Activated T-cell treated with anti-CD3 and anti-CD28 coated beads for 48 hours (primary cell): ENCODE measurements at places on chromosomes 6 and 20.

DNA sequence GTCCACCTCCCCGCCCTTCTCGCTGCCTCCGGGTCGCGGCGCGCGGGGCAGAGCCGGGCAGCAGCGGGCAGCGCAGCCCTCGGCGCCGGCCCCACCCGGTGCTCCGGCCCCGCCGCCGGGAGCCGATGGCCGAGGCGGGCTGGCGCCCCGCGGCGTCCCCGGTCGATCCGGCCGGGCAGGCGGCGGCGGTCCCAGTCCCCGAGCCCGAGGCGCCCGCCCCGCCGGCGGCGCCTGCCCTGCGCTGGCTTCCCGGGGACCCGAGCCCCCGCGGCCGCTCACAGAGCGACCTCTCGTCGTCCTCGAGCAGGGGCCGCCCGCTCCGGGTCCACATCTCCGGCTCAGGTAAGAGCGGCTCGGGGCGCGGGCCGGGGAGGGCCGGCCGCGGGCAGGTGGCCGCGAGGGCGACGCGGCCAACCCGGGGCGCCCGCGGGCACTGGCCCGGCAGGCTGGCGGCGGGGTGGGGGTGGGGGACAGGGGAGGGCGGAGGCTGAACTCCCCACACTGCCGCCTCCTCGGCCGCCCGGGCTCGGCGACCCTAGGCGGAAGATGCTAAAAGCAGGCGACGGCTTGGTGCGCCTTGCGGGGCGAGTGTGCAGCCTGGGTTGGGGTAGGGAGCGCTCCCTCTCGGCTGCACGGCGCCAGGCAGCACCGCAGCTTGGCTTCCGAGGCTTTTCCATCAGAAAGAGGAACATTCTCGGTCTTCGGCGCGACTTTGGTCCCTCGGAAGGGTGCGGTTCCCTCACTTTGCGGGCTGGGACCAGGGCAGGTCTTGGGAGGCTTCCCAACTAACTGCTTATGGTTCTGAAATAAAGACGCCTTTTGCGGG lies 25.6 kb upstream of the FUCA2 start:
- DNase-seq, result peak; percentile 57

DNA sequence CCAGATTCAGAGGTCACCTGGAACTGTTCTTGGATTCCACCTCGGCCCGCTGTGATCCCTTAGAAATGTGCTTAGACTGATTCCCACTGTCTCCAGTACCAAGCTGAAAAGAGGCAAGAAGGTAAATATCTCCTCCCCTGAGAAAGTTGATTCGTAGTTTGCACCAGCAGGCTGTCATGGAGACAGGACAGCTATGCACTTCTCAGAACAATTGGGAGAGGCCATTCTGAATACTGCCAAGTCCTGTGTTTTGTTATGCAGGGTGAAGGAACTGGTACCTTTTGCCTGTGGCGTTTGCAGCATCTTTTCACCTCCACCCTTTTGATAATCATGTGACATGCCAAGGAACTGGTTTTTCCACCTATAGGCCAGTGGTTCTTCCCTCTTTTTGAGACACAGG lies 58.2 kb upstream of the RNGTT start:
- DNase-seq, result no peak

- no peak for DNase-seq
These were observed 102.6 kb downstream of the TOX2 start for GRCh38 chr20:44017211-44017610.

GRCh38 chr6:14075095-14075503 lies 42.5 kb upstream of the CD83 start:
- no peak for DNase-seq

DNA sequence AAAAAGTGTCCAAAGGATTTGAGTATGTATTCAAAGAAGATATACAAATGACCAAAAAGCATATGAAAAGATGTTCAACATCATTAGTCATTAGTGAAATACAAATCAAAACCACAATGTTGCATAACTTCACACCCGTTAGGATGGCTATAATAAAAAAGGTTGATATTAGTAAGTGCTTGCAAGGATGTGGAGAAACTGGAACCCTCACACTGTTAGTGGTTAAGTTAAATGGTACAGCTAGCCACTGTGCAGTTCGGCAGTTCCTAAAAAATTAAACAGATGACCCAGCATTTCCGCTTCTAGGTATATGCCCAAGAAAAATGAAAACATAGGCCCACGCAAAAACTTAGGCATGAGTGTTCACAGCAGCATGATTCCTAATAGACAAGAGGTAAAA lies 38.6 kb downstream of the IBTK start:
- DNase-seq, result no peak

- no peak for DNase-seq
These were observed 196.2 kb upstream of the THEMIS start for GRCh38 chr6:128097009-128097408.

DNA sequence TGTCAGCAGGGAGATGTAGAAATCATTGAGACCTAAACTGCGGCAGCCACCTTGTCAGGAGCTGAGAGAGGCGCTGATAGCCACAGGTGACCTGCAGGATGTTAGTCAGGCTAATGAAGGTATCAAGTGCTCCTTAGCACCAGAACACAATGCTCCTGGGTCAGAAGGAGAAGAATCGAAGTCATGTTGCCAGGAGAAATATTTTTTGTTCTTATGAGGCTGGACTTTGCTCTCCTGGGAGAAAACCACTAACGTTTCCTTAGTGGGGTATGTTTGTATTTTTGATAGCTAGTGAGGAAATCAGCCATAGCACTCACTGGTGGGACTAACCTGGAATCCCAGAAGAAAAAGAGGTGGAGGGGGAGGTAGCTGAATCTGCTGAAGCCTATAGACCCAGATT lies 120.9 kb upstream of the LRFN2 start:
- no peak for DNase-seq

DNA sequence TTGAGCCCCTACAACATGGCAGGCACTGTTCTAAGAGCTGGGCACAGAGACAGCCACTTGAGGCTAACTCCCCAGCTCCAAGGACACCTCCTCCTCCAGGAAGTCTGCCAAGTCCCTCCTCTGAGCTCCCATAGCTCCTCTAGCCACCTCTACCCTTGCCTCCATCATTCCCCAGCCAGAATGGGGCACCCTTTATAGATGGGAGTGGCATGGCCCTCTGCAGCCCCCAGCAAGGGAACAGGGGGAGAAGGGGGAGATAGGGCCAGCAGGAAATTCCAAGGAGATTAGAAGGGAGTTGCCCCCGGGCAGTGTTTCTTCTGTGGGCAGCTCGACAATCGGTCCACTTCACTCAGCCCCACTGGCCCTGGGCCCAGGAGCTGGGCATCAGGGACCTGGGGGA lies 19.7 kb upstream of the TLDC2 start:
- no peak for DNase-seq

DNA sequence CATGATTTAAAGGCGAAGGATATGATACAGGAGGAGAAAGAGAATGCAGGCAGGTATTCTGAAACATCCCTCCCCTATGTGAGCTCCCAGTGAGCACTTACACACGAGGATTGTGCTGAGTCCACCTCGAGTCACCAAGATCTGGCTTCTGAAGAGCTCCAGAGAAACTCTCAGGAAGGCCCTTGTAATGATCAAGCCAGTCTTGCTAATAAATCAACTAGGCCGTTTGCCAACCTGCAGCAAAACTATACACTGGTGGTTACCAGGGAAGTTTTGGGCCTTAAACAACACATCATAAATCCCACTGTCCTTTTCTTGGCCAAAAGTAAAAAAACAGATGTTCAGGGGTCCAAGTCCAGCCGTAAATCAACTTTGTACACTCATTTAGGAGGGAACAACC lies 79.2 kb downstream of the STXBP5 start:
- DNase-seq, result no peak

GRCh38 chr6:56729719-56730118 lies 87.0 kb upstream of the DST start:
- DNase-seq, result no peak

GRCh38 chr6:112557961-112558360 lies 210.8 kb downstream of the RFPL4B start:
- DNase-seq, result no peak

DNA sequence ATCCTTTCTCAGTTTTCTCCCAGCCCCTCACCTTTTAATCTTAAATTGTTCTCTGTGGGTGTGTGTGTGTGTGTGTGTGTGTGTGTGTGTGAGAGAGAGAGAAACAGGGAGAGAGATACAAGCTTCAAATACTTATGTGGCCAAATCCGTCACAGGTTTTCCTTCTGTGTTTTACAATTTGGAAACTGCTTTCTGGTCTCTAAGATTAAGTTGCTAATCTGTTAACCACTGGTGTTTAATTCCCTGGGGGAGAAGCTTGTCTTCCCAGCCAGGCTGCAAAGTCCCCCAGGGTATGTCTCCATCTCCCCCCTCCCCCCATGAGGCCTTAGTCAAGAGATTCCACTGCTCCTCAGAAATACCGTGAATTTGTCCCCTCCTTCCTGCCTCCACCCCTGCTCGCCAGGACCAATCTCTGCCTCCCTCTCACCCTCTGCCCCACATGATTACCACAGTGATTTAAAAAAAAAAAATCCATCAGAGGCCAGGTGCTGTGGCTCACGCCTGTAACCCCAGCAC lies 49.0 kb downstream of the RIPOR3 start:
- no peak for DNase-seq

GRCh38 chr6:66962082-66962481 lies 1255.1 kb upstream of the EYS start:
- DNase-seq, result no peak

GRCh38 chr20:46342451-46343347 lies 34.4 kb upstream of the CDH22 start:
- DNase-seq, result no peak

DNA sequence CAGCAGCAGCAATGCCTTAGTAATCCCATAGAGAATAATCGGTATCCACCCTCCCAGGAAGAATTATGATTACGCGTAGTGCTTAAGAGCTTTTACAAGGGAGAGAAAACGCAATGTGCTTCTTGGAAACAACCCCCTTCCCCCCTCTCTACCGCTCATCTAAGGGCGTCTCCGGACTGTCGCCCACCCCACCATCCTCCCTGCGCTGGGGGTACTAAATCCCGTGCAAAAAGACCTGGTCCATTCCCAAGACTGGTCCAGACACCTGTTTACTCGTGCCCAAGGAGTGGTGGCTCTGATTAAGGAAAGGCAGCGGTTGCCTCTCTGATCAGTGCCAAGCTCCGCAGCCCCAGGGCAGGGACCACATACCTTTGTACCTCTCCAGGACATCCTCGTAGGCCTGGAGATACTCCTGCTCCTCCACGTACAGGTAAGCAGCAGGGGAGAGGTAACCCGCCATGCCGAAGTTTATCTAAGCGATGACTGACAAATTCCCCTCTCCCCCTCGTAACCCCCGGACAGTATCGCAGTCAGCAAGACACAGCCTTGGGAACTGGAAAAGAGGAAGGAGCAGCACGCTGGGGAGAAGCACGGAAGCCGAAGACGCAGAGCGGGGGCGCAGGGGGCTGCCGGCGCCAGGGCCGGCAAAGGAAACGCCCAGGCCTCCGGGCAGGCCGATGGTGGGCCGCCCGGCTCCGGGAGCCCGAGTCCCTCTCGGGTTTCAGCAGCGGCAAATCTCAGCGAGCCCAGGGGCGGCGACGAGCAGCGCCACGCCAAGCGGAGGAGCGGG lies 112.0 kb upstream of the BEND6 start:
- DNase-seq, result no peak

DNA sequence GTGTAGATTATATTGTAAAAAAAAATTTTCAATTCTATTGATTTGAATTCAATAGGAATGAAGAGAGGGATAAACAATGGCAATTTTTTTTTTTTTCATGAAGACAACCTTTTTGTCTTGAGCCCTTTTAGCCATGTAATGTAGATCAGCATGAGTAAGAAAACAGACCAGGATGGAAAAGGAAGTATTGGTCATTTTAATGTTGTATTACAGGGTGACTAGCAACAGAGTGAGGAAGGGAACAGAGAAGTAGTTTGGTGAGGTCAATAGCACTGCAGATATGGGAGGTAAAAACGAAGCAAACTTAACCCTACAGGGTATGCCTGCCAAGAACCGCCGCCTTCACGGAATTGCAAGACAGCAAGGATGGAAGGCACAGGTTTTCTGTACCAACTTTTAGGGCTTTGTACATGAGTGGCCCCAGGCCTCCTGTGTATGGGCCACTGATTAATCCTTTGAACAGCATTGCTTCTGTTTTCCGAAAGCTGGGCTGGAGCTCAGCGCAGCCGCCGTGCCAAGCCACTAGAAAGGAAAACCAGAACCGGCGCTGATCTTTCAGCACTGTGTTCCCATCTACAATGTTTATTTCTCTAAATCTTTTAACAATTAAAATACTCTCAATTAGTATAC lies 383.7 kb downstream of the CENPW start:
- DNase-seq, result no peak

DNA sequence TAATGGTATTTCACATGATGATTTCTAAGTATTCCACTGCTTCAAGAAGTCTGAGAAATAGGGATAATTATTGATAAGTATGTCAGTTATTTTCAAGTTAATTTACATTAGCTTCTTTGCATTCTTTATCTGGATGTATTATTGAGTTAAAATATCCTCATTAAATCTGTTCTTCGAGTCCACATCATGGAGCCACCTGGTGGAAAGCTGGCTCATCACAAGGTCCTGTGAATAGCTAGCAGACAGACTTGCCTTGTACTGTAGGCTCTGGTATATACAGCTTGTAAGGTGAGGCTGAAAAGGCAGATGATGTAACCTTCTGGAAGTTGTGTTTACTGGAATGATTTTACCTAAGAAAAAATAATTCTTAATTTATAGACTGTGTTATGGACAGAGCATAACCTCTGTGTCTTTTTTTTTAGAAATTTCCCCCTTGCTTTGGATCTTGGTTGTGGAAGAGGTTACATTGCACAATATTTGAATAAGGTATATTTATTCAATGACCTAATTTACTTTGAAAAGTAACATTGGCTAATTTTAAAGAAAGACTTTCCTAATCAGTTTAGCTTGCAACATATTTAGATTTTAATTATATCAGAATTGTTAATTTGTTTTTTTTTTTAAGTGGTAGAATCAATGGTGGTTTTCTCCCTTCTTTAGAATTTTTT lies 3.5 kb downstream of the NDUFAF5 start:
- DNase-seq, result peak; percentile 9

GRCh38 chr20:60009826-60010616 lies 51.8 kb downstream of the CDH26 start:
- no peak for DNase-seq

- DNase-seq, result no peak
These were observed 40.3 kb upstream of the CD93 start for GRCh38 chr20:23126281-23127061.

GRCh38 chr6:168179133-168179532 lies 100.1 kb upstream of the FRMD1 start:
- no peak for DNase-seq

GRCh38 chr6:106764353-106764980 lies 135.1 kb downstream of the QRSL1 start:
- DNase-seq, result no peak
